AG09319 (cell line): ENCODE measurements at places on chromosomes 1 and 21.

DNA sequence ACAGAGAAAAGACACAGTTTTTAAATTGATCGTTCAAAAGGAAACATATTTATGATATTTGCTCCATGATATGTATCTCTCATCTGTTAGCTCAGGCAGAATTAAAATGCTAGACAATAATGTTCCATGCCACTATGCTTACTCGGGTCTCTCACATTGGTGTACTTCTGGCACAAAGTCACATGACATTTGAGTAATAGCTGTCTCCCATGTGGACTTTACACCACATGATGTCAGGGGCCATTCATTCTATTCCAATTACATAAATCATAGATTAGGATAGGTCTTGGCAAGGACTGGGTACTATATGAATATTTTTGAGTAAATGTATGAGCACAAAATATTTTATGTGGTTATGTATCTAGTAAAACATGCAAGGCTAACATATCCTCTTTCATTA, 648.4 kb downstream of the PLA2G4A start:
- no peak for DNase-seq

DNA sequence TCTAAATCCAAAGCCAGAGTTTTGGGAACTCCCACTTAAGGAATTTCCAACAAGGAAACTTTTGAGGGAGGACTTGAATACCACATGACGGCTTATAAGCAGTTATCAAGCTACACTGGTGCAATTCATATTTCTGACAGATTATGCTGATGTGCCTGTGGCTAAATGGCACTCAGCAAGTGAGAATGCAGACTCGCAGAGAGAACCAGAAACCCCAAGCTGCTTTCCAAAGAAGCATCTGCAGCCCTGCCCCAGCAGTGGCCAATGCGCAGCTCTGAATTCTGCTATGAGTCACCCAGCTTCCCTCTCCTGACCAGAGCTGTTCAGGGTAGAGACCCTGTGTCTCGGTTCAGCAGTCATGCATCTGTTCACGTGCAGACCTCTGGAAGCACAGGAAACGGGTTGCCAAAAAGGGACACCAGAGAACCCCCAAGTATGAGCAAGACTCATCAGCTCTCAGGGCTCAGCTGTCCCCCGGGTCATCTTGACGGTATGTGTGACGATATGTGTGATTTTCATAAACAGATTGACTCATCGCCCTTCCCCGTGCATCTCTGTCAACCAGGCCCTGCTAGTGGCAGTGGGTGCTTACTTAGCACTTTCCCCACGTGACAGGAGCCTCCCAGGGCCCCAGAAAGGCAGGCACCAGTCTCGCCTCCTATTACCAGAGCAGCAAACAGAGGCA, 76.3 kb downstream of the ITPKB start:
- DNase-seq = peak; percentile 86

DNA sequence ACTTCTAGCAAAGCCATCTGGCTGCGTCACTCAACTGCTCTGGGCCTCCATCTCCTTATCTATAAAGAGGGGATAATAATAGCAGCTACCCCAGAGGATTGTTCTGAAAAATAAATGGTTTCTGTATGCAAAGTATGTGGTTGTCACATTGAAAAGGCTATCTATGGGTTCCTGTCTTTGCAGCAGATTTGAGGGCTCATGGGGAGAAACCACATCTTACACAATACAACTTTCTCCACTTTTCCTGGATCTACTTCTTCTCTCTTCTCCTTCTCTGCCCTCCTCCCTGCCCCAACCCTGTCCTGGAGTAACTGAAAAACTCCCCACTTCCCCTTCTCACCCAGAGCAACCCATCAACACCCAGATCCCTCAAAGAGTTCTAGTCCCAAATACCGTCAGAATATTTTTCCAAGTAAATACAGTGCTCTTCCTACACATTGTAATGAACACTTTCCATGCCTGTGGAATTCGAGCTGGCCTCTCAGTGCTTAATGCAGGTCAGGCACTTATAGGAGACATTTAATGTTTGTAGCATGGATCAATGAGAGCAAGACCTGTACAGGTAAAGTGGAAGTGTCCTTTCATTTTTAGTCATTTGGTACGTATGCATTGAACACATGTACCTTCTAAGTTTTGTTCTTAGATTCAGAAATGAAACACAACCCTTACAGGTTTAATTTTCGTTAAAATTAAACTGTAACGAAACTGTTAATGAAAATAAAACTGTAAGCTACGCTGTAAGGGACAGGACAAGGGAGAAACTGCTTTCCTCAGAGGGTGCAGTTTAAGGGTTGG, 131.9 kb downstream of the AK5 start:
- DNase-seq = no peak

DNA sequence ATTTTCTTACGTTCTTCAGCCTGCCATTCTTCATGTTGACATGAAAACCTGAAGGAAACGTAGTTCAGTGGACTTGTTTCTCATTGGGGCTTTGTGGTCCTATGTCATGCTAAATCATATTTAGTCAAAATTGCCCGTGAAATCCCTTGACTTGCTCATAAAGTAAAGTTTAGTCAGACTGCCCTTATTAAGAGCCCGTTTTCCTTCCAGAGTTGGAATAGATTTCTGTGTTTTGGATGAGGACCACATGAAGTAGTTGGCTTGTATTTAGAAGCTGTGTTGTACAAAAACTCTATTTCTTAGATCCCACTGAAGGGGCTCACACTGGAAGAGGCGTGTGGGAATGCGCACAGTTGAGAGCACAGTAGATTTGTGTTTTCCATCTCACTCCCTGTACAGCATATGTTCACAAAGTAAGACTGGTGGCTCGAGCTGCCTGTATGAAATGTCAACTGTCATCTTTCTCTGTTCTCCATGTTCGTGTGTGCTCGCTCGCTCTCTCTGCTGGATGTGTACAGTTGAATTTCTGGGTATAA, 42.4 kb downstream of the CAMTA1 start:
- DNase-seq = no peak

DNA sequence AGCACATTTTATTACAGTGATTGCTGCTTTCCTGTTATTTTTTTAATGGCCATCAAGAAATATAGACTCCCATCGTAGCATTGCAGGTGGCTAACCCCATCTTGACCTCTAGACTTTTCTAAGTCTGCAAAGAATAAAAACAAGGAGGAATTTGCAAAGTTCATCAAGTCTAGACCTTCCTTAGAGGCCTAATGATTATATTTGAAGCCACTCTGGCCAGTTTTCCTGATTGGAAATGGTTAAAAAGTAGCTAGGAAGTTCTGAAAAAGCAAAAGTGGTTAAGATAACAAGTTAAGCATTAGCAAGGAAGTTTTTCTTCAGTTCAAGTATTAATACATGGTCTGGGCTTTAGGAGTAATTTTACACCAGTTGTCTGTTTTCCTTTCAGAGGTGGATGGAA, 16.7 kb upstream of the KCNJ15 start:
- no peak for DNase-seq

DNA sequence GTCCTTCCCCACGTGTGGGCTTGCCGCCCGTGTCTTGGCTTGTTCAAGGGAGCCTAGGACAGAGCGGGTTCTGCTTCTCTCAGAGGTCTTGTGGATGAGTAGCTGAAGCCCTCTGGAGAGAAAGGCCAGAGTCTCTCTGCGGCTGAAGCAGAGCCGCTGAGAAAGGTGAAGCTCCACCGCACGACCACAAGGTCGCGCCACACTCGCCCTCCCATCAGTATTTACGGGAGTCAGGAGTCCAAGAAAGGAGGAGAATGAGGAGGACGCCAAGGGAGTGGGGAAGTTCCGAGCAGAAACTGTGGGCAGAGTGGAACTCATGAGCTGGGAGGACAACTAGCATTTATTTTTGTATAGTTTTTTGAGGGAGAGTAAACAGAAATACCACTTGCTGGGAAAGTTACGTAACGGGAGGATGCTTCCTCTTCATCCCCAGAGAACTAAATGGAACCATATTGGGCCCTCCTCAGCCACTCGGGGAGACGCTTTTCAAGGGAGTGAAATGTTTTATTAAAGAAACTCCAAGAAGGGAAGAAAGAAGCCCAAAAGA, 51.6 kb upstream of the HAO2 start:
- DNase-seq = no peak

- no peak for DNase-seq
Measured at GRCh38 chr1:219555806-219556205, 57.1 kb downstream of the ZC3H11B start.

- no peak for DNase-seq
Measured at GRCh38 chr1:222561656-222562055, 13.8 kb upstream of the HHIPL2 start.

- DNase-seq = no peak
Measured at GRCh38 chr1:205582471-205583291, 49.1 kb downstream of the ELK4 start.

DNA sequence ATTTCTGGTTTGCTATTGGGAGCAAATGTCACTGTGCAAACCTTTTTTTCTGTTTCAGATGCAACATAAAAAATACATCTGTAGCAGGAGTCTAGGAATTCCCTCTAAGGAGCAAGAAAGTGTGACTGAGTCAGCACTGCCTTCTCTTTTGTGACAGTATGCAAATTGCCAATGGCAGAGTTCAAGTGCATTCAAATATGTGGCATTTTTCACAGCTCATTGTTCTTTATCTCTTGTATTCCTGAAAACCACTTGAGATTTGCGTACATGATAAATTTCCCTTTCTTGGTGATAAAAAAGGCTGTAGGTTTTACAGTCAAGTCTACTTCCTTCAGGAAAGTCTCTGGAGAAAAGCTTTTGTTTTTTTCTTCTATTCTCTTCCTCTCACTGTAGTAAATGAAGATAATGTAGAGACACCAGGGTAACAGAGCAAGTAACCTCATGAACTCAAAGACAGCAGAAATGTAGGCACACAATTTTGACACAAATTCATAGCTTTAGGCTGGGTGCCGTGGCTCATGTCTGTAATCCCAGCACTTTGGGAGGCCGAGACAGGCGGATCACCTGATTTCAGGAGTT, 129.7 kb upstream of the L1TD1 start:
- DNase-seq = no peak

GRCh38 chr21:32476661-32477423, 64.3 kb downstream of the EVA1C start:
- no peak for DNase-seq

DNA sequence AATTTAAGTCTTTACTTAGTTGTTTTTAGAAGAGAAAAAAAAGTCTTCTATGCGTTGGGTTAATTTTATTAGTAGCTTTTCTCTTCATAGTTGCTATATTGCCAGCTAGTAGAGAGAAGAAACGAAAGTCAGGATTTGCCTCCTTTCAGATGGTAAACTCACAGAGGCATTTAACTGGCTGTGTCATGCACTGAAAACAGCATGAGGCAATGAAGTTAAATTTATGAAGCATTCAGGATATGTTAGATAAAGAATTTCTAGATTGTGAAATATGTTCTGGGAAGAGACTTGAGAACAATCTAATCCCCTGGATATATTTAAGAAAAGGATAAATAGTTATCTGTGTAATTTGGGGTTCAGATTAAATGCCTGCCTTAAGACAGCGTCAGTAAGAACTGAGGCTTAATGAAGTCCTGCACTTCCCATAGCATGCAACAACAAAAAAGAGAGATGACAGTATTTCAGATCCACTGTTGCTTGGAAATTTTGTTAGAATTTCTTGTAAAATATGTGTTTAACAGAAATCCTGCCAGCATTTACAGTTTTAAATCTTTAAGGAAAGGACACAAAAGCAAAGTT, 1.7 kb downstream of the ANGPTL1 start:
- no peak for DNase-seq

DNA sequence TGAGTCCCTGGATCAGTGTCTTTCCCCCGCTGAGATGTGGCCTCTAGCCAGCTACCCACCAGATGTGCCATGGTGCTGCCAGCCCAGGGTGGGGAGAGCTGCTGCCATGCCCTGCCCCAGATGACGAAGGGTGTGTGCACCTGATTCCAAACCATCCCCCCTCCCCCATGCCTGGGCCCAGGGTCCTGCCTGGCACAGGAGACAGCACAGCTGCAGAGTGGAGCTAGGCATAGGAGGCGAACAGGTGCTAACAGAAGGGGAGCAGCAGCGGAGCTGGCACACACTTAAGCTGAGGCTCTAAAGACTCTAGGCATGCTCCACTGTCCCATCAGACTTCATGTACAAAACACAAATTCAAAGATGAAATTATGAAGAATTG, 9.0 kb upstream of the LDLRAP1 start:
- no peak for DNase-seq

DNA sequence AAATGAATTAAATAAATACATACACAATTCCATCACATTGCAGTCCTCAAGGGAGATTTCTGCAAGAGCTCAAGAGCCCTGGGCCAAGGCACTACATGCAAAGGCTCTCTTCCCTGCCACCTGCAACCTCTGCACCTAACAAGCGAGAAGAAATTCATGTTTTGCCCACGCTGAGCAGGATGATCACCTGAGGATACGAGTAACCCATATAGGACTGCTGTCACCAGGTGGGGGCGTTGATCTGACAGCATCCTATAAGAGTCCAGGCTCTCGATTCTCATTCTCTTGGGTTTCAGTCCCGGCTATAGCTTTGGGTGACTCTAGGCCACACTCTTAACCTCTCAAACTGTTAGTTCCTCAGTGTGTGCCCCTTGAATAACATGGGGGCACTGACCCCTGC, 18.7 kb upstream of the SPOCD1 start:
- DNase-seq = no peak

GRCh38 chr1:47388891-47389238, 27.2 kb upstream of the FOXE3 start:
- DNase-seq = no peak

GRCh38 chr1:17258758-17259130, 9.8 kb downstream of the PADI3 start:
- no peak for DNase-seq

GRCh38 chr1:16348414-16349182, 3.7 kb downstream of the FBXO42 start:
- DNase-seq = no peak

- DNase-seq = no peak
Measured at GRCh38 chr1:24849672-24850295, 80.3 kb downstream of the RUNX3 start.

GRCh38 chr1:155226910-155227260, 18.4 kb downstream of the MTX1 start:
- no peak for DNase-seq

DNA sequence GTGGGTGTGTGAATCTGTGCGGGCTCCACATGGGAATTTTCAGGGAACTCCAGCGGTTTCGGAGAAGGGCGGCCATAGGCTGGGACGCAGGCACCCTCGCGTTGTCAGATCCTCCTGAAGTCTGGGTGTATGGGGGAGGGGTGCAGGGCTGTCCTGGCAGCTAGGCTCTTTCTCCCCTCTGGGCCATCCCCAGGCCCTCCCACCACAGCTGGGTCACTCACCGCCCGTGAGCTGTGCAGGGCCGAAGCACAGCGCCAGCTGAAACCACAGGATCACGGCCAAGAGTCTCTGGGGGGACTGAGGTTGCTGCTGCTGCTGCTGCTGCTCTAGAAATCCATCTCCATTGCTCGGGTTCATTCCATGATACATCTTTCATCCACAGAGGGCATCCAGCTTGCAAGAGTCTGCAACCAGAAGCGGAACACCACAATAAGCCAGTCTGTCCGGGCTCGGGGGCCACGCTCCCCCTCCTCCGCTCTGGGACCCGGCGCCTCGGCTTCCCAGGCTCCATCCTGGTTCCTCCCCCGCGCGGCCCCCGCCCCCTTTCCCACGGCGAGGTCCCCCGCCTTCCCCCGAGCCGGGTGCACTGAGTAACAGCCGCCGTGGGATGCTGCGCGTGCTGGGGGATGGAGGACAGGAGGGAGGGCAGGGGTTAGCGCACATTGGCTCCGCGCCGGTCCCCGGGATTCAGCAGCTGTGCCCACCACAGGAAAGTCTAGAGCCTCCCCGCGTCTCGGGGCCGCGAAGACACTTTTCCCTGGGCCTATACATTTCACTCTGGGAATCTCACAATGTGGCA, 720 bp downstream of the SUSD4 start:
- no peak for DNase-seq

- DNase-seq = no peak
Measured at GRCh38 chr1:23370330-23370708, 683 bp upstream of the ZNF436 start.
